HepG2 (cell line): ENCODE measurements at places on chromosomes 16 and 17. TPM values are rescaled to one million over a fixed set of nuclear protein-coding genes. Genes with fewer than 3 reads are reported as not detected.

GRCh38 chr17:27608328-27609230 lies 22.4 kb upstream of the LGALS9 start:
- peak; percentile 13 for DNase-seq

GRCh38 chr17:13212860-13213259 lies 195.0 kb upstream of the ELAC2 start:
- DNase-seq: no peak

GRCh38 chr17:47287068-47287467 lies 33.4 kb downstream of the ITGB3 start:
- no peak for DNase-seq

DNA sequence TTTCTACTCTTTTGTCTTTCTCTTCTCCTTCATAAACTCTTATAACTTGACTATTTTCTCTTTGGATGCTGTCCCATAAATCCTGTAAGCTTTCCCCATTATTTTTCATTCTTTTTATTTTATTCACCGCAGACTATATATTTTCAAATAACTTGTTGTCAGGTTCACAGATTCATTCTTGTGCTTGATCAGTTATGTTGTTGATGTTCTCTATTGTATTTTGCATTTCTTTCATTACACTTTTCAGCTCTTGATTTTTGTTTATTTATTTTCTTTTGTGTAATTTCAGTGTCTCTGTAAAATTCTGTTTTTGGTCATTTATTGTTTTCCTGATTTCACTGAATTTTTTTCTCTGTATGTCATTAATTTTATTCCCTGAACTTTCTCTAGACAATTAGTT lies 49.2 kb downstream of the EFCAB13 start:
- no peak for DNase-seq

DNA sequence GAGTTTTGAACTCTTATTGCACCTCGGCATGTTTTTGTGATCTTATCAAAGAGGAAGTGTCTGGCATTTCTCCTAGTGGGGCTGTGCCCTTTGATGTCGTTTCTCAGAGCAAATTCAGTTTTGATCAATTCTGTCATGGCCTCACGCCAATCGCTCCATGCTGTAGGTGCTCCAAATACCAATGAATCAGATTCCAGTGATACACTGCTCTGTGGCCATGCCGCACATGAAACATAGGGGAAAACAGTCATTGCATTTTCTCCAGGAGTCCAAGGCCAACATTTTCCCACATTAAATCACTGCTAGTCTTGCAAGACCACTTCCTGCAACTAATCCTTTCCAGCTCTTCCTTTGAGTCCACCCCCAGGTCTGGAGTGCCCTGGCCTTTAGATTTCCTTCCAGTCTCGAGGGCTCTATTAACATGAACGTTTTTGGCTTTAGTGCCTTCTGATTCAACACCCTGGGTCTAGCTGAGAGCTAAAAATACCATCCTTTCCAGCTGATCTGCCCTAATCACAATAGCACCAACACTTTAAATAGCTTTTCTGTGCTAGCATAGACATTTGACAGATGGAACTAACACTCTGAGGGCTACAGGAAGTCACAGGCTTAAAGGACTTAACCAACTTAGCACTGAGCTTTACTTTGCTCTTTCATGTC lies 18.2 kb upstream of the RASL10B start:
- peak; percentile 87 for DNase-seq

- peak; percentile 63 for DNase-seq
Measured at GRCh38 chr17:50977487-50978159, 111.5 kb upstream of the TOB1 start.

- no peak for DNase-seq
Measured at GRCh38 chr17:41071606-41072360, 6.1 kb upstream of the KRTAP2-4 start.

DNA sequence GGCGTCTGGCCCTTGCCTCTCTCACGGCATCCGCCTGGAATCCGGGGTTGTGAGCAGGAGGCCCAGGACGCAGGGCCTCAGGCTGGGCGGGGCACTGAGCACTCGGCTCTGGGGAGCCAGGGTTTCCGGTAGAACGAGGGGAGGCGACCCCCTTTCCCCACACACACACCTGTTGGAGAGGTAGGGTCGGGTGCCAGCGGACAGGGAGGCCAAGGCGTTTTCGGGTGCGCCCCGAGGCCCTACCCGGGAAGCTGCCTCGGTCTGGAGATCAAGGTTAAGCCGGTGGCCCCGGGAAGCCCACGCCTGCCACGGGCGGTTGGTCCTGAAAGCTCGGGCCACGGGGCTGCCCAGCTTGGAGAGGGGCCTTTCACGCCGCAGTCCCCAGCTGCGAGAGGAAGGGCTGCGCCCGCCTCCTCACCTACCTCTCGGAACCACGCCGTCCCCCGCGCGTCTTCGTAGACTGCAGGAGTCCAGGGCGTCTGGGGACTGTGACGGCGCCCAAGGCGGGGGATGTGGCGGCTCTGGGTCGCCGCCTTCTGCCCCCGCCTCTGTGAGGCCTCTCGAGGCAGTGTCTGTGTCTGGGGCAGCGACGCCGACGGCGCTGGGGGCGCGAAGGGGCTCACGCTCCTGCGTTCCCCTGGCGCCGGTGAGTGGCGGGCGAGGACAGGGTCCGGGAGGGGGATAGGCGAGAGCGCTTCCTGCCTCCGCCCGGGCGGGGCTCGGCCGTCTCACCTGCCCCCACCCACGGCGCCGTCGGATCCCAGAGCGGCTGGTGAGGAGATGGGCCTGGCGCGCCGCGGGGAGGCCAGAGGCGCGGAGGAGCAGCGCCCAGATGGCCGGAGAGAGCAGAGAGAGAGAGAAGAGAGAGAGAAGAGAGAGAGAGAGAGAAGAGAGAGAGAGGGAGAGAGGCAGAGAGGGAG lies 20.3 kb upstream of the HOXB9 start:
- DNase-seq: no peak

- DNase-seq: peak; percentile 82
Measured at GRCh38 chr16:48164907-48165715, 9.3 kb upstream of the ABCC12 start.

GRCh38 chr16:56048425-56049105 lies 142.7 kb upstream of the GNAO1 start:
- DNase-seq: no peak

GRCh38 chr17:35152421-35153140 lies 5.0 kb downstream of the UNC45B start:
- DNase-seq: no peak

GRCh38 chr16:85286066-85286831 lies 174.0 kb upstream of the CIBAR2 start:
- DNase-seq: no peak

DNA sequence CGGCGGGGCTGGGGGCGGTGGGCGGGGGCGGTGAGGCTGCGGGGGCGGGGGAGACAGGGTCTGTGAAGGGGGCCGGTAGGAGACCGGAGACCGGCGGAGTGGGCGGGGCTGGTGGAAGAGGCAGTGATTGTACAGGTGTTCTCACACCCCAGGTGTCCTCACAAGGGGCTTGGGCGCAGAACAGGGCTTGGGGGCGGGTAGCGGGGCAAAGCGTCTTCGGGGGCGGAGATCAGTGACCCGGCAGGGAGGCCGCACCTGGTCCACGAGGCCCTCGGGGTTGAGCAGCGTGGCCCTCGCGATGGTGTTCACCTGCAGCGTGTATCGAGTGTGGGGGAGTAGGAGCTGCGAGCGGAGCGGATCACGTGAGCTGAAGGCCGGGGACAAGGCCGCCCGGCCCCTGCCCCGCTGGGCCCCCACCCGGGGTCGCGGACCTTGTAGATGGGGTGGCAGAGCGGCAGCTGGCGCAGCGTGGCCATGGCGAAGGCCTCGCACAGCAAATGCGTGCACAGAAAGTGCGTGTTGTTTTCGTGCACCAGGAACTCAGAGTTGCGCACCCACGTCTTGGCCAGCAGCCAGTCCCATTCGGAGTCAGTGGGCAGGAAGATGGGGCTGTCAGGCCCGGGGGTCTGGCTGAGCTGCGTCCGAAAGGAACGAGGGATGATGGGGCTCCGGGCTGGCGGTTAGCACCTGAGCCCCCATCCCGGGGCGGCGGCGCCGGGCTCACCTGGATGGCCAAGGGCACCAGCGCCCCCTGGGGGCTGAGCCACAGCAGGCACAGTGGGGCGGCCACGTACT lies 8.5 kb downstream of the ALOXE3 start:
- DNase-seq: no peak

GRCh38 chr17:78935419-78936323 lies 10.5 kb upstream of the TIMP2 start:
- no peak for DNase-seq

- DNase-seq: no peak
Measured at GRCh38 chr17:57629886-57630285, 115.2 kb downstream of the CCDC182 start.

DNA sequence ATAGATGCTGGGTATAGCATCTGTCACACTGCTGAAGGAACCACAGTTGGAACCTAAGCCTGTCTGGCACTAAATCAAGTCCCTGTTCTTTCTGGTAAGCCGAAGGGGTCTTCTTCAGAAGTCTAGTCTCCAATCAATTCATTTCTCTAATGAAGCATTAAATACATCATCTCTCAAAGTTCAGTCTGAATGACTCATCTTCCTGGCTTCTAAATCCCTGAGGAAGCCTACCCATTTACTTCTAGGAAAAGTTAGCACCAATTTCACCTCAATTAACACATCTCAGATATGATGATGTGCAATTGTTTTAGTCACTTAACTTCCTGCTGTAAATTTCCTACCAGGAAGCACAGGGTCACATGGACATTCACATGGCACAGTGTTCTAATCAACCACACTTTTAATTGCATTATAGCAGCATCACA lies 49.9 kb downstream of the TEX14 start:
- DNase-seq: no peak

DNA sequence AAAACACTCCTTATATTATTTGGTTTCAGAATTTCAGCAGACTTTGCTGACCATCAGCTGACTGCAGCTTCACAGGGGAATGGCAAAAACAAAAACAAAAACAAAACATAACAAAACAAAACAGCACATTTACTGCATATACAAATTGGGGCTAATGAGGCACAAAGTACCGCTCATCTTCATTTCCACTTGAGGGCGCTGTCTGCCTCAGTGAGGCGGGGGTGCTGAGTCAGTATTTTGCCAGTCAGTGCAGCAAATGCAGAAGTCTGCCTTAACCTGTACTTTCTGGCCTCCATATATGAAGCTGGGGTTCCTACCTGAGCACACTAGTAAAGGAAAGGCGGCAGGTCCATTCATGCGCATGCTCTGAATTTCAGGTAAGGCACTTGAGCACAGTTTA lies 13.5 kb upstream of the DYNLRB2 start:
- peak; percentile 15 for DNase-seq

- no peak for DNase-seq
Measured at GRCh38 chr17:72134608-72135394, 14.0 kb downstream of the SOX9 start.

- DNase-seq: peak; percentile 98
Measured at GRCh38 chr16:78485188-78485916, 385.9 kb downstream of the WWOX start.

GRCh38 chr17:80109713-80110446 lies 8.5 kb downstream of the GAA start:
- no peak for DNase-seq

GRCh38 chr17:73232587-73233373 lies 28.9 kb downstream of the CPSF4L start:
- no peak for DNase-seq

- DNase-seq: peak; percentile 83
Measured at GRCh38 chr16:30112197-30113030, 923 bp downstream of the GDPD3 start.

- DNase-seq: no peak
Measured at GRCh38 chr16:49754495-49755312, 101.2 kb downstream of the ZNF423 start.

DNA sequence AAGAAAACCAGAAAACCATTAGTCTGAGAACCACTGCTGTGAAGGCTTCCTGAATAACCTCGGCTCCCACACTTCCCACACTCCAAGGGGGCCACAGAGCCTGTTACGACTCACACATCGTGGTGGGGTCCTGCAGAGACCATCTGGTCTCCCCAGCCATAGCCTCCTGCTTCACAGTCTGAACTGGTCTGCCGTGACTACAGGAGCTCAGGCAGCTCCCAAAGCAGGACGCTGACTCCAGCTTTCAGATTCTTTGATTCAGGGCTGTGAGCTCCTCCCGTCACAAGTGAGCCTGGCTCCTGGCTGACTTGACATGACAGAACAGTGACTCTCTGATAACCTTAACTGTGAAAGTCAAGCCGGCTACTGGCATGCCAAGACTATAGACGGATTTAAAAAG lies 37.8 kb downstream of the CYB5D2 start:
- DNase-seq: no peak

DNA sequence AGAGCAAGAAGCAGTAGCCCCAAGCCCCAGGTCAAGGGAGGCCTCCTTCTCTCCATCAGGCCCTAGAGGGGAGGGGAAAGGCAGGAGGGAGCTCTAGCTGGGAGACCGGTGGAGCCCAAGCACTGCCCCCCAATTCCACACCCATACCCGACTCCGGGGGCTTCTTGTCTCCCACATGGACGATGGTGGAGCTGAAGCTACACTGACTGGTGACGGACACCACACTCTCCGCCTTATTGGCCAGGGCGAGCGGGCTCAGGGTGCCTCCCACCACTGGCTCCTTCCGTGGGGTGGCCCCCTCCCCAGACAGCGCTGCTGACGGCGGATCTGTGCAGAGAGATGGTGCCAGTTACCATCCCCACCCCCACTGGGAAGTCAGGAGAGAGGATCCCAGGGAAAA lies 6.4 kb downstream of the PER1 start:
- DNase-seq: no peak

- DNase-seq: no peak
Measured at GRCh38 chr16:69647020-69647419, 79.3 kb downstream of the NQO1 start.

DNA sequence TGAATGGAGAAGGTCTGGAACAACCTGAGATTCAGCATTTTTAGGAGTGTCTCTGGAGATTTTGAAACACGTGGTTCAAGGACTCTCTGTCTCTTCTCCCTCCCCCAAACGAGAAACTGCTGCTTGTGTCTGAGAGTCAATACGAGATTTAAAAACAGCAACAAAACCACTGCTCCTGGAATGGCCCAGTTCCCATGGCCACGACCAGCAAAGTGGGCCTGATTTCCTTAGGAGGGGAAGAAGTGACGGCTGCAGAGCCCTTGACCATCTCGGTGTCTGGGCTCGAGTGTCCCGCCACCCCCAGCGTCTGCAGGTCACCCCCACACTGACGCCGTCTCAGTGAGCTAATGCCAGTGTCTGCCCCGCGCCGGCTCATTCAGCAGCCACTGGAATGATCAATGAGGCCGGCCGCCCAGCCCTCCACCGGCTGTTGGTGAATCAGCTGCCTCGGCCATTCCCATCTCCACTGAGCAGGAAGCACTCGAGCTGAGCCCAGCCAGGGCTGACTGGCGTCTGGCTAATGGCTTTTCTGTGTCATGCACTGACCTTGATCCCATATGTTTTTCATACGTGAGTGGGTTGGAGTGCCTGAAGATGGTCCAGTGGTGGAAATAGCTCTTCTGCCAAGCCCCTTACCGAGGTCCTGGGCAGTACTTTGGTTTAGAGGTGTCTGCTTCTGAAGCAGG lies 151.8 kb downstream of the PITPNC1 start:
- DNase-seq: peak; percentile 92

- DNase-seq: no peak
Measured at GRCh38 chr16:7602291-7602950, 269.8 kb downstream of the RBFOX1 start.

The CIBAR2 gene
- not detected in 2 replicates for total RNA-seq

The SLFN11 gene
- total RNA-seq: not detected in 2 replicates

The WDR90 gene
- 10.2 and 28.9 TPM in 2 replicates for total RNA-seq

The SRCAP gene
- total RNA-seq: 9.0 and 27.8 TPM in 2 replicates

The ANKRD13B gene
- total RNA-seq: 1.6 and 1.7 TPM in 2 replicates

The FOXJ1 gene
- 1.4 and 1.6 TPM in 2 replicates for total RNA-seq

The TMEM114 gene
- total RNA-seq: not detected in 2 replicates

The STXBP4 gene
- 36.1 and 53.9 TPM in 2 replicates for total RNA-seq

The CIAO2B gene
- 157 and 174 TPM in 2 replicates for total RNA-seq

The APOBR gene
- 0.11 TPM in 1 of 2 replicates, not detected in the other for total RNA-seq
